ENCODE measurements at places on chromosomes 5 and 9. TPM values are rescaled to one million over a fixed set of nuclear protein-coding genes. Genes with fewer than 3 reads are reported as not detected.

Gene FAM81B
- not detected for total RNA-seq

Gene WNT8A
- total RNA-seq, result not detected

Gene RNF145
- total RNA-seq, result 50.0 TPM

Gene SAXO1
- under 0.01 TPM for total RNA-seq

Gene STKLD1
- 0.28 TPM for total RNA-seq

Gene ADAMTS19
- total RNA-seq, result 0.28 TPM

DNA sequence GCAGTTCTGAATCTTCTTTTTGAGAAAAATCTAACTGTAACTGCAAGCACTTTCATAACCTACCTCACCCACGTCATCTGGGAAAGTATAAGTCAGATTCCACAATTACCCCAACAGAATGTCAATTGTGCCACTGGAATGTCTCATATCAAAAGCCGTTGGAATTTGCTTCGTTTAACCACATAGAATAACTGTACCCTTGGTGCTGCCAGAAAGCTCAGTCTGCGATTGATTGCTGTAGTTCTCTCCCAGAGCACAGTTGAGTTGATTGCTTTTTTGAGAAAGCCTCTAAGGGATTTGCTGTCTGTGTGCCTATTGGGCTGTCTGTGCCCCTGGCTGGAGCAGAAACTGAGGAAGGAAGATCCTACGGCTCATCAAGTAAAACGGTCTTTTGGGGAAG is 583.6 kb downstream of the TMEM38B start:
- H3K4me3 ChIP-seq, result no peak overlapping the region
- H3K4me1 ChIP-seq, result no peaks in the 10 kb centered on the region
- DNase-seq, result no peak
- H3K27me3 ChIP-seq, result no peaks in the 10 kb centered on the region

DNA sequence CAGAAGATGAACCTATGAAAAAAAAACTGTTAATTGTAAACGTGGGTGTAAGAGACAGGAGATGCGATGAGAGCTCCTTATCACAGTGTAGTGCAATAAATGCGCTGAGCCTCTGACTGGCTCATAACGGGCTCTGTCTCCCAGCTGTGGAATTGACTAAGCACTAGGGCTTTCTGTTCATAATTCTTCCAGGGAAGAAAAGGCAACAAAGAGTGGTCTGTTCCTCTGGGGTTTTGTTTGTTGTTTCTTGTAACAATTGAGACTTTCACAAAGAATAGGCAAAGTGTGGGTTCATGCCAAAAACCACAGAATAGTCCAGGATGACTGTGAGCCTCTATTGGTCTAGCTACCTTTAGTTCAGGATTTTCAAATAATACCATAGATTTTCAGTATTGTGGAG is 39.4 kb downstream of the UBE2QL1 start:
- H3K36me3 ChIP-seq, result no peaks in the 10 kb centered on the region
- no peak overlapping the region for H3K27ac ChIP-seq
- H3K4me3 ChIP-seq, result no peak overlapping the region
- H3K27me3 ChIP-seq, result no peaks in the 10 kb centered on the region

GRCh38 chr5:117701062-117701461 is 1126.4 kb upstream of the SEMA6A start:
- H3K4me1 ChIP-seq, result no peaks in the 10 kb centered on the region
- no peaks in the 10 kb centered on the region for H3K27me3 ChIP-seq
- no peak overlapping the region for H3K27ac ChIP-seq
- H3K4me3 ChIP-seq, result no peak overlapping the region
- H3K36me3 ChIP-seq, result no peaks in the 10 kb centered on the region

DNA sequence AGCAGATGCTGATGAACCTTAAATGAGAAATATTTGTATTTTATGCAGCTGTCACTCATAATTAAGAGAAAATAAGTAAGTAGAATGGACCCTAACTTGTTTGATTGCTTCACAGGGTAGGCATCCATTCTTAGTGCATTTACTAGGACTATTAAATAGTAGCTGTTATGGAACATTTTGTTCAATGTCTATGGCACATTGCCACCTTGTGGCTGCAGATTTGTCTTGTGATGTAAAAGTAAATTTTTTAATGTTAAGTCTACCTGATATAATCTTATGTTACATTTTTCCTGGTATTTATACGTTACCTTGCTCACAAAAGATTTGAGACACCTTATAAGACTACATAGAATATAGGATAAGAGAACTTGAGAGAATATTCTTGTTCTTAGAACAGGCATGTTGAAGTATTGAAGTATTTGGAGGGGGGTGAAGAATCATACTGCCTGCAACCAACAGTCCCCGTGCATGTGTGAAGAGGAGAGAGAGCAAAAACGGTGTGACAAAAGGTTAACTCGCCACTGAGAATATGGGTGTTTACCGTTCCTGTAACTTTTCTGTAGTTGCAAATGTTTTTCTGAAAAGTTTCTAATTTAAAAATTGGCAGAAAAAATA is 161.1 kb downstream of the MAST4 start:
- H3K27me3 ChIP-seq, result no peaks in the 10 kb centered on the region
- DNase-seq, result peak; percentile 44
- H3K4me1 ChIP-seq, result no peaks in the 10 kb centered on the region
- no peak overlapping the region for H3K27ac ChIP-seq
- H3K4me3 ChIP-seq, result no peak overlapping the region

GRCh38 chr9:13689925-13690324 is 410.4 kb upstream of the MPDZ start:
- H3K36me3 ChIP-seq, result no peaks in the 10 kb centered on the region
- no peaks in the 10 kb centered on the region for H3K27me3 ChIP-seq
- no peak for DNase-seq

- H3K36me3 ChIP-seq, result no peaks in the 10 kb centered on the region
- peak overlapping the region; percentile 68 for H3K27ac ChIP-seq
- no peaks in the 10 kb centered on the region for H3K27me3 ChIP-seq
These were observed 868 bp downstream of the KDM4C start for GRCh38 chr9:6758498-6759184.

- H3K27me3 ChIP-seq, result no peaks in the 10 kb centered on the region
- no peak overlapping the region for H3K4me3 ChIP-seq
- DNase-seq, result no peak
- no peaks in the 10 kb centered on the region for H3K4me1 ChIP-seq
- H3K36me3 ChIP-seq, result no peaks in the 10 kb centered on the region
- H3K27ac ChIP-seq, result no peak overlapping the region
These were observed 235.6 kb downstream of the RAB3C start for GRCh38 chr5:58818465-58818864.

DNA sequence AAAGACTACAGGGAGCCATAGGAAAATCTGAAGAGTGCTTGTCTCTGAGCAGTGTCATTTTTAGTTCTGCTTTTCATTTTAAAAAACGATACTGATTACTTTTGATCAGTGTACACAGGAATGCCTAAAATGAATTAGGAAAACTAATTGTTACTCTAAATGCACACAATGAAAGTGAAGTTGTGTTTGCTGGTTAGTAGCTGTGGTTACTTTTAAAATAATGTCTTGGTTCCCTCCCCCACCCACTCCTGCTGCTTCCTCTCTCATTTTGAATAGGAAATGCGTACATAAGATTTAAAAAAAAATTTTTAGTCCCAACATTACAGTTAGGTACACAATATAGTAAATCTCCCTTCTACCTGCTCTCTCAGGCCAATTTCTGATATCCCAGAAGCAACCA is 47.5 kb upstream of the PLPP1 start:
- H3K27ac ChIP-seq, result no peak overlapping the region
- H3K4me1 ChIP-seq, result peaks cover 12% of the 10 kb centered on the region
- no peaks in the 10 kb centered on the region for H3K27me3 ChIP-seq
- no peak for DNase-seq
- H3K36me3 ChIP-seq, result no peaks in the 10 kb centered on the region

- no peak overlapping the region for H3K4me3 ChIP-seq
- peak; percentile 38 for DNase-seq
- no peaks in the 10 kb centered on the region for H3K27me3 ChIP-seq
- H3K36me3 ChIP-seq, result no peaks in the 10 kb centered on the region
- no peaks in the 10 kb centered on the region for H3K4me1 ChIP-seq
These were observed 43.5 kb downstream of the PNPLA7 start for GRCh38 chr9:137506702-137507171.

DNA sequence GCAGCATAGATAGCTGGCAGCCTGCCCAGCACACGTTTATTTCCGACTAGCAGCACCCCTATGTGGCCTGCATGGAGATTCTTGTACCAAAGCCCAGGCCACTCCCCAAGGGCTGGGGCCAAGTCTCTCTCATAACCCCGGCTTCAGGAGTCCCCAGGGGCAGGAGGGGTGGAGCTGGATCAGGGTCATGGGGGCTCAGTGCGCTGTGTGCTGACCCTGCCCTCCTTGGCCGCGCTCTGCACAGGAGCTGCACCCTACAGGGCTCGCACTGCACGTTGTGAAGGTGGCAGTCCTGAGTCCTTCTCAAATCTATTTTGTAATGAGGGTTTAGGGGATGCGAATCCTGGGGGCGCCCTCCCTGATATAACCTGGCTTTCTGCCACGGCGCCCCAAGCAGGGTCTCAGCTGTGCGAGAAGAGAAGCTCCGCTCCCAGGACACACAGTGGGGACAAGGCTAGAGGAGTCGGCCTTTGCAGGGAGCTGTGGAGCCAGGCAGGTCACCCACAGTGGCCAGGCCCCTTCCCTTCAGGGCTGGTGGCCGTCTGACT is 28.6 kb downstream of the NKD2 start:
- no peak overlapping the region for H3K27ac ChIP-seq
- H3K4me3 ChIP-seq, result no peak overlapping the region
- peaks cover 1% of the 10 kb centered on the region for H3K27me3 ChIP-seq
- no peaks in the 10 kb centered on the region for H3K36me3 ChIP-seq
- H3K4me1 ChIP-seq, result no peaks in the 10 kb centered on the region

DNA sequence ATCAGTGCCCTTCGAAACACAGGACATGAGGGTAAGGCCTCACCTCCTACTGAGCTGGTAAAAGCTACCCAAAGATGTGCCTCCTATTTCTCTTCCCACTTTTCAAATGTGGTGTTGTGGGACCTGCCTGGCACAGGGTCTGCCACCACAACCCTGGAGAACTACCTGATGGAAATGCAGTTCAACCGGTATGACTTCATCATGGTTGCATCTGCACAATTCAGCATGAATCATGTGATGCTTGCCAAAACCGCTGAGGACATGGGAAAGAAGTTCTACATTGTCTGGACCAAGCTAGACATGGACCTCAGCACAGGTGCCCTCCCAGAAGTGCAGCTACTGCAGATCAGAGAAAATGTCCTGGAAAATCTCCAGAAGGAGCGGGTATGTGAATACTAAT is 1.9 kb downstream of the IRGM start:
- no peak for DNase-seq
- H3K36me3 ChIP-seq, result no peaks in the 10 kb centered on the region
- H3K27me3 ChIP-seq, result peaks cover 12% of the 10 kb centered on the region
- no peak overlapping the region for H3K4me3 ChIP-seq
- no peaks in the 10 kb centered on the region for H3K4me1 ChIP-seq

GRCh38 chr5:35161652-35162273 is 68.5 kb downstream of the PRLR start:
- no peak overlapping the region for H3K4me3 ChIP-seq
- no peak for DNase-seq
- peaks cover 12% of the 10 kb centered on the region for H3K27me3 ChIP-seq
- no peaks in the 10 kb centered on the region for H3K36me3 ChIP-seq
- no peak overlapping the region for H3K27ac ChIP-seq

- no peaks in the 10 kb centered on the region for H3K36me3 ChIP-seq
- no peak overlapping the region for H3K27ac ChIP-seq
- DNase-seq, result no peak
- H3K27me3 ChIP-seq, result no peaks in the 10 kb centered on the region
- no peak overlapping the region for H3K4me3 ChIP-seq
These were observed 159.7 kb downstream of the SNCAIP start for GRCh38 chr5:122471752-122472061.

- H3K27ac ChIP-seq, result no peak overlapping the region
- DNase-seq, result no peak
- no peak overlapping the region for H3K4me3 ChIP-seq
- no peaks in the 10 kb centered on the region for H3K36me3 ChIP-seq
These were observed 26.7 kb upstream of the ADAMTS2 start for GRCh38 chr5:179371681-179372680.

GRCh38 chr9:68704498-68704813 is 584 bp upstream of the PIP5K1B start:
- no peaks in the 10 kb centered on the region for H3K36me3 ChIP-seq
- peaks cover 29% of the 10 kb centered on the region for H3K27me3 ChIP-seq
- H3K27ac ChIP-seq, result no peak overlapping the region
- DNase-seq, result no peak
- no peaks in the 10 kb centered on the region for H3K4me1 ChIP-seq
- H3K4me3 ChIP-seq, result no peak overlapping the region

- no peaks in the 10 kb centered on the region for H3K36me3 ChIP-seq
- no peak overlapping the region for H3K4me3 ChIP-seq
- no peaks in the 10 kb centered on the region for H3K27me3 ChIP-seq
- H3K4me1 ChIP-seq, result no peaks in the 10 kb centered on the region
- DNase-seq, result no peak
- H3K27ac ChIP-seq, result no peak overlapping the region
These were observed 18.6 kb downstream of the SLC36A2 start for GRCh38 chr5:151328734-151329133.

- H3K36me3 ChIP-seq, result no peaks in the 10 kb centered on the region
- no peaks in the 10 kb centered on the region for H3K4me1 ChIP-seq
- no peak overlapping the region for H3K27ac ChIP-seq
- no peak overlapping the region for H3K4me3 ChIP-seq
These were observed 4.4 kb upstream of the FER start for GRCh38 chr5:108743319-108743718.

GRCh38 chr5:139644646-139645429 is 3.3 kb upstream of the CXXC5 start:
- H3K27me3 ChIP-seq, result peaks cover 4% of the 10 kb centered on the region
- H3K4me3 ChIP-seq, result no peak overlapping the region
- no peak for DNase-seq
- H3K27ac ChIP-seq, result no peak overlapping the region

DNA sequence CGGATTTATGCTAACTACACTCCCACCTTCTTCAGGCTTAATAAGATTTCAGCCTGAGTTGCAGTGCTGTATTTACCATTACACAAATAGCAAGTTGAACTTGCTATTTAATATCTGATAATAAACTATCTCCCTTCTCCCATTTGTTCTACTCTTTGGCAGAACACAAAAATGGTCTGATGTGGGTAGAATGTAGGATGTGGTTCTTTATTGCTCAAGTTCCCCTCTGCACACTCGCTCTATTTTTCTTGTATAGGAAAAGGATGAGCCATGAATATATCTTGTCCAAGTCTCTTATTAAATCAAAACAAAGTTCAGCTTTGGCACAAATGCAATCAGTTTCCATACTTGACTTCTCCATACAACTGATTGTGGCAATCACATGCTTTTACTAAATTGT is 37.2 kb upstream of the KIF2A start:
- H3K4me1 ChIP-seq, result no peaks in the 10 kb centered on the region
- H3K27me3 ChIP-seq, result peaks cover 2% of the 10 kb centered on the region
- no peak overlapping the region for H3K4me3 ChIP-seq
- no peak for DNase-seq
- H3K36me3 ChIP-seq, result no peaks in the 10 kb centered on the region
- H3K27ac ChIP-seq, result no peak overlapping the region

Data from IMR-90 (cell line).